Keratinocyte (primary cell): ENCODE measurements at places on chromosomes 3 and 15.

DNA sequence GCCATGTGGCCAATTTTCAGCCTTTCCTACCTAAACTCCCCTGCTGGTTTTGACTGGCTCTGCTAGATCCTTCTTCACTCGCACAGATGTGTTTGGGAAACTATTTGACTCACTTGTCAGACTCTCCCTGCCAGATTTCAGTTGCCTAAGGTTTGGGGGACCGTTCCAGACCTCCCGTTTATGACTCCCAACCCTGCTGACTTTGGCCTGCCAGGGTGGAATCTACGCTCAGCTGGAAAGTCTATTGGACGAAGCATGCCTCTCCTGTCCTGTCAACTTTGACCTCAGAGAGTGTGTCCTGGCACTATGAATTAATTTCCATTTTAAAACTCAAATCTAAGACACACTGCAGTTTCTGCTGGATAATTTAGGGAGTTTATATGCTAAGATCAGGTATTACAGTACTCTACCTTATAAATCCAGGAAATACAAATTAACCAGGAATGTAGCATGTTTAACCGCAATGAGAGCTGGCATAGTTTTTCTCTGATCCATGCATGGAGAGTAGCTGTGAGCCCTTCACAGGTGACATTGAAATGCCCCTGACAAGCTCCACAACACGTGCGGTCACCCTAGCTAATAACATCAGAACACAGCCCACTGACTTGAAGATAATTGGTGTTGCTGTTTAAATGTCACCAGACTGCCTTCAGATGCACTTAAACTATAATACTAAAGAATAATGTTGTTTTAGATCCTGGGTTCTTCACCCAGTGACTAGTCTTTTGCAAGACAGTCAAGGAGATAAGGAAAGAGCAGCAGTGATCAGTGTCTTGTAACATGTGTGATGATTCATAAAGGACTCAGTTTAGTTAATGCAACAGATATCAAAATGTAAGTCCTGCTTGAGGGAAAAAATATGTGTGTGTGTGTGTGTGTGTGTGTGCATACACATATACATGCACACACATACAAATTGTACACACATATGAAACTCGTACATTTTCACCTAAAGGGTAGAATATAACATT, 223.0 kb upstream of the MCTP2 start:
- no peak for DNase-seq

- DNase-seq: peak; percentile 84
Measured at GRCh38 chr15:89781891-89782618, 5.9 kb downstream of the MESP2 start.

- DNase-seq: no peak
Measured at GRCh38 chr3:98602078-98602678, 8.8 kb upstream of the CPOX start.

DNA sequence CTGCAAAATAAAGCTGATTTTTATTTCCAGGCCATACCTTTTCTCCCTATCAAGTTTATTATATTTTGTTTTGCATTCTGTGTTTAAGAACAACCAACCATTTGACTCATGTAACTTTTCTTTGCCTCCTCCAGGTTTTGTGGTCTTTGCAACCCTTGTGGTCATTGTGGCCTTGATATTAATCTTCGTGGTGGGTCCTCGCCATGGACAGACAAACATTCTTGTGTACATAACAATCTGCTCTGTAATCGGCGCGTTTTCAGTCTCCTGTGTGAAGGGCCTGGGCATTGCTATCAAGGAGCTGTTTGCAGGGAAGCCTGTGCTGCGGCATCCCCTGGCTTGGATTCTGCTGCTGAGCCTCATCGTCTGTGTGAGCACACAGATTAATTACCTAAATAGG, 27.6 kb downstream of the NIPA2 start:
- no peak for DNase-seq

DNA sequence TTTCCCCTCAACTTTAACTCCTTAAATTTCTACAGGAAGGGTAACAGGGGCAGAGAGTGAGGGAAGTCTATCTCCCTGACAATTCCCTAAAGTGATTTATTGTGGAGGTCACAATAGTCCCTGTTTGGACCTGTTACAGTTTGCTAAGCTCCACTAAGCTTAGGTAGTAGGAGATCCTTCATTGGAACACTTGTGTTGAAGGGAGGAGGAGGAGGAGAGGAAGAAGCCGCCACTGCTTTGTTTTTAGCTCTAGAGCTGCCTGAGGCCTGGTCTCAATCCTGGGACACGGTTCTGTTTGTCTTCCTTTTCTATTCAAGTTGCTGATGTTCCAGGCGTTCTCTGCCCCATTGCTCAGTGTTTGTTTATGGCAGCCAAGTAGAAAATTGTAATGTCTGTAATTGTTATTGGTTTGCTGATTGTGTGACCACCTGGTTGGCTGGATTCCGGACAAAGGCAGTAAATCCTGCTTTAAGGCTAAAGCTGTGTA, 48.4 kb downstream of the HES1 start:
- DNase-seq: no peak

GRCh38 chr3:86695752-86696151, 295.2 kb downstream of the VGLL3 start:
- DNase-seq: no peak

DNA sequence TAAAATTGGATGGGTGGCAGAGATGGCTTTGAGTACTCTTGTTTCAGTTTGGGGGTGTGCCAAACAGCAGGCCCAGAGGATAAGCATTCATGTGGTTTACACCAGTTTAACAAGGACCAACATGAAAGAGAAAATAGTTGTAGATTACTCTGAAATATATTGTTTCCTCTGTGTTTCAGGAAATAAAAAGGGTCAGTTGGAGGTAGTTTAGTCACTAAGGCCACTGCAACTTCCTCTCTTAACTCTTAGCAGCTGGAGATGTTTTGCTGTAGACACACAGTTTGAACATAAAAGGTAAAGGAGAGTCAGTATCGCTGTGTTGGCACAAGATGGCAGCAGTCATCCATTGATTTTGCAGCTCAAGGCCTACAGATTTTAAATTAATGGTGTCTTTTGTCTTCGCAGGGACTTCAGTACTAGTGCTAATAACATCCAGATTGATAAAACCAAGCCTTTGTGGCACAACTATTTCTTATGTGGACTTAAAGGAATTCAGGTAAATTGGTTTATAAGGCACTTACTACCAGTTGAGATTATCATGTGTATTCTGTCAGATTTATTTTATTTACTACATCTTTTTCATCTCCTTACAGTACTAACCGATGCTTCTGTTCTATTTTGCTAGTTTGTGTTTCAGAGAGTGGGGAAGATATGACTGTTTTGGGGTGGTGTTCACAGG, 65.5 kb downstream of the GALK2 start:
- peak; percentile 2 for DNase-seq

GRCh38 chr3:4736284-4736861, 242.9 kb upstream of the BHLHE40 start:
- DNase-seq: no peak

- DNase-seq: no peak
Measured at GRCh38 chr3:190034446-190034845, 86.3 kb downstream of the P3H2 start.

DNA sequence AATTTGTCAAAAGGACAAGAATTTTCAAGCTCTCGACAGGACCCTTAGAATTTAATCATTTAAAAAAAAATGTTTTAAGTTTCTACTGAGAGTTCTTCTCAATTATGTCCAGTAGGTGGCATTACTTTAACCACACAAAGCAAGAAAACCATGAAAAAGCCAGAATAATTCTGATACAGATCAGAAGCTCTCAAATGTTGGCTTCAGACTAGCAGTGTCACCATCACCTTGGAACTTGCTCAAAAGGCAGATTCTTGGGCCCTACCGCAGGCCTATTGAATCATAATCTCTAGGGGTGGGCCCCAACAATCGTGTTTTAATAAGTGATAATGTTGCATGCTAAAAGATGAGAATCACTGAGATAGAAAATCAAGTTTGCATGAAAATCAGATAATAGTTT, 99.5 kb upstream of the KCNMB2 start:
- no peak for DNase-seq

DNA sequence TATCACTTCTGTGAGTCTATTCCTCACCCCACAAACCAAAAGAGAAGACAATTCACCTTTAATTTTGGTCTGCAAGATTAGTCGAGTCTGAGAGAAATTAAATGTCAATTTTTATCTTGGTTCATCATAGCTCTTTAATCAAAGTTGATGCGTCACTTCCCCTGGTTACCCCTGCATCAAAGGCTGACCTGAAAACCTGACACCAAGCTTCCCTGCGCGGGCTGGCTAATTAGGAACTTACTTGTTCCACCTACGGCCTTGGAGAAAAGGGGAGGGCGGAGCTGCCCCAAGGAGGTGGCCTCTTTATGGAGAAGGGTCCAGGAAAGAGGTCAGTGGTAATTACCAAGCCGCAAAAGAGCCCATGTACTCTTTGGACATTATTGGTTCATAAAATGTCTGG, 218.4 kb downstream of the ARRDC4 start:
- no peak for DNase-seq

GRCh38 chr3:169818316-169818715, 5.6 kb upstream of the LRRC34 start:
- DNase-seq: no peak

DNA sequence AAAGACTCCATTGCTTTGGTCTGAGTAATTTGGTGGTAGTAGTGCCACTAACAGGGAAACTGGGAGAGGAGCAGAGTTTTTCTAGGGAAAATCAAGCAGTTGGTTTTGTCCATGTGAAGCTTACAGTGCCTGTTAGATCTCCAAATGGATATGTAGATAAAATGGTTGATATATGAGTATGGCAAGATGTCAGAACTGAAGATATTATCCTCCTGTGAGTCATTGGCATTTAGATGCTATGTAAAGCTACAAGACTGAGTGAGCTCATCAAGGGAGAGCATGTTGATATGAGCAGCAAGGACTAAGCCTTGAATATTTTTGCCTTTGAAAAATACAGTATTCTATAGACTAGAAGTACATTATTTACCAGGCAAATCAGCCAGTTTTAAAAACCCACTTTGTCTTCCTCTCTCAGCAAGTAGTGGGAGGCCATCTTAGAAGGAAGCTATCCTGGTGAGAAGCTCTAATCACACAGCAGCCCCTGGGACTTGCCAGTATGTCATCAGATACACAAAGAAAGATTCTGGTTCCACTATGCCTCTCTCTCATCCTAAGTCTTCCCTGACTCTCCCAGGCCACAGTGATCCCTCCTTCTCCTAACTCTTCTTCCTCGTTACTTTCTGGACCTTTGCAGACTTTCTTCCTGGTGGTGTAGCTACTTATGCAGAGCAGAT, 77.4 kb upstream of the ANKRD28 start:
- no peak for DNase-seq

DNA sequence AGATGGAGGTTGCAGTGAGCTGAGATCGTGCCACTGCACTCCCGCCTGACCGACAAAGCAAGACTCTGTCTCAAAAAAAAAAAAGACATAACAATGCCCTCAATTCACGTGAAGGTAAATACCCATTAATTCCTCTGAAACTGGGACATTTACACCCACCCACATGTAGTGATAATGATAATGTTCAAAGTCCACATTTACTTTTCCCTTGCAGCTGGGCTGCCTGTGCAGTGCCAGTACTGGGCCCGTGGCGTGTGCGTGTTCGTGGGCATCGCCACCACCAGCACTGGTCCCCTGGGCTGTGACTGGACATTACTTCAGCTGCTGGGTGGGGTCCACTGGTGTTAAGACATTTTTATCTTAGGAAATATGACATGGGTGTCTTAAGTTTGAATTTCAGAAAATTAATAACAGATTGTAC, 123.6 kb downstream of the SLC25A26 start:
- DNase-seq: no peak

- DNase-seq: no peak
Measured at GRCh38 chr15:35546511-35547381, 781 bp upstream of the DPH6 start.

GRCh38 chr3:143123353-143123984, 3.9 kb downstream of the CHST2 start:
- DNase-seq: no peak

DNA sequence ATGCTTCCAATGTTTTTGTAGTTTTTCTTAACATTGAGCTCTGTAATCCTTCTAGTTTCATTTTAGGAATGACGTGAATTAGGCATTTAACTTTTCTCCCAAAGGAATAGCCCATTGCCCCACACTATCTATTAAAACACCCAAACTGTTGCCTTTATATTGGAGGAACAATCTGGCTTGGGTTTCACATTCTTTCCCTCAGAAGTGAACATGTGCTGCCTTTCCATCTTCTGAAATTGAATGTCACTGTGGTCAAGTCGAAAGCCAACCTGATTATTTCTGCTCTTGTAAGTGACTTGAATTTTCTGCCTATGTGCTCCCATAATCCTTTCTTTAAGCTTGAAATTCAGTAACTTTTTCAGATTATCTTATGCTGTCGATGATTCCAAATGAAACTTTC, 214.5 kb downstream of the SLC9A9 start:
- DNase-seq: no peak

- no peak for DNase-seq
Measured at GRCh38 chr3:21390136-21390535, 360.9 kb downstream of the ZNF385D start.

- DNase-seq: no peak
Measured at GRCh38 chr3:182121401-182121800, 409.7 kb downstream of the SOX2 start.

DNA sequence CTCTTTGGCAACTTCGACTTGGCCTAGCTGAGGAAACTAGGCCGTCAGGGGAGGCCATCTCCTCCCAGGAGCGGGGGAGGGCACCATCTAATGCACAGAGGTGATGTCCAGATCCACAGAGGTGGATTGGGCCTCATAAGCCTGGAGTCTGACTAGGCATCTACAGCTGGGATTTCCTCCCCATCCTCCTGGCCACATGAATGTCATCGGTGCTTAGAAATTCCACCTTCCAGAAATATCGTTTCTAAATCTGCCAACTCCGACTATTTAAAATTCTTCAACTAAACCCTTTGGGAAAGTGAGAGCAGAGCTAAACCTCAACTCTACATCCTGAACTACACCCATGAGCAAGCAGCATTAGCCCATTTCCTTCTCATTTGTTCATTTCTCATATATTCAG, 118.7 kb downstream of the WNT5A start:
- DNase-seq: no peak

GRCh38 chr3:10780922-10781321, 35.1 kb upstream of the SLC6A11 start:
- DNase-seq: no peak

- DNase-seq: no peak
Measured at GRCh38 chr3:157354722-157355121, 81.9 kb upstream of the PTX3 start.

DNA sequence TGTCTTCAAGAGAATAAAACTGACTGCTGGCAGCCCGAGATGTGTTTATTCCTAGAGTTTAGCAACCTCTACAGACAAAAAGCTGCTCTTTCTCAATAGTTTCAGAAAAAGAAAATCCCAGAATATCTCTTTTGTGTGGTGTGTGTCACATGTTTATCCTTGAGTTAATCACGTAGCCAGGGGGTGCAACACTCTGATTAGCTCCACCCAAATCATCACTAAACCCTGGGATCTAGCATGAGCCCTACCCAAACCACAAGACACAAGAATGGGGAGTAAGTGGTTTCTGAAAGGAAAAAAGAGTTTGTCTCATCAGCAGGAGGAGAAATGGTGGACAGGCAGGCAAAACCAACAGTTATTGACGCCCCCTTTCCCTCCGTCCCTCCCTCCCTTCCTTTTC, 78.5 kb upstream of the AGBL1 start:
- peak; percentile 1 for DNase-seq

DNA sequence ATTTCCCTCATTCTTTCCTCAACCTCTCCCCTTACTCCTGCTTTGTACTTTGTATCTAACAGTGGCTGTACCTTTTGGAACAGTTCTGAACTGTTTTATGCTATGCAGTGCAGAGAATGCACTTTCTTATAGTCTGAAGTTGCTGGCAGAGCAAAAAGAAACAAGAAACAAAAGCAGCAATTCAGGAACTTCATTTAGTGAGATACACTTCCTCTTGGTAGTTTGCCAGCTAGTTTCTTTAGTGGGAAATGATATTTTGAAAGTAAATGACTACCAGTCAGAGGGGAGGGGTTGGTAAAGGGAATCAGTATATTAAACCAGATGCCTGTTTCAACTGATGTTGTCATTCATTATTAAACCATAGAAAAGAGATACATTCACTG, 55.0 kb upstream of the CHD2 start:
- no peak for DNase-seq
